GM13976 (cell line): ENCODE measurements at places on chromosomes 6 and 20.

DNA sequence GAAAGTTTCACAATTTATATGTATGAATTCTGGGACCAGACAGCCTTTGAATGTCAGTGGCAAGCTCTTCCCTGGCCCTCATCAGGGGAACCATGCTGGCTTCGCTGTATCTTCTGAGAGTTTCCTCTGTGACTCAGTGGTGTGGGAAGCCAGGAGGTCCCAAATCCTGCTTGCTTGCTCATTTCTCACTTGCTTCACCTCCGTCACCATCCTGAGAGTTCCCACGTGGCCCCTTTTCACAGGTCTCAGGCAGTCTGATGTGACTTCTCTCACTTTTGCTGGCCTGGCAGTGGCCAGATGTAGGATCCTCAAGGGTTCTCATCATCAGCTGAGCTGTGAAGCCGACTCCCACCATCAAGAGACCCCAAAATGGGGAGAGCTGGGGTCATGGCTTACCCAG, 28.4 kb upstream of the RIN2 start:
- no peak for DNase-seq

DNA sequence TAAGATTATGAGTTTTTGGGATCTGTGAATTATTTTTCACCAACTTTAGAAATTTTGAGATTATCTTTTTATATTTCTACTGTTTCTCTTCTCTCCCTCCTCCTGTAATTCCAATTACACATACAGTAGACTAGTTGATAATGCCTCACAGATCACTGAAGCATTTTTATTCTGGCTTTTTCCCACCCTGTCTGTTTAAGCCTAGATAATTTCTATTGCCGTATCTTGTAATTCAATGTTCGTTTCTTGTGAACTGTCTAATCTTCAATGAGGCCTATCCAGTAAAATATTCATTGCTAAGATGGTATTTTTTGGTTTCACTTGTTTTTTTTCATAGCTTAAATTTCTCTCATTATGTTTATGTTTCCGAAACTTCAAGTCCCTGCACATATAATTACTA, 12.0 kb downstream of the MDN1 start:
- DNase-seq: no peak

DNA sequence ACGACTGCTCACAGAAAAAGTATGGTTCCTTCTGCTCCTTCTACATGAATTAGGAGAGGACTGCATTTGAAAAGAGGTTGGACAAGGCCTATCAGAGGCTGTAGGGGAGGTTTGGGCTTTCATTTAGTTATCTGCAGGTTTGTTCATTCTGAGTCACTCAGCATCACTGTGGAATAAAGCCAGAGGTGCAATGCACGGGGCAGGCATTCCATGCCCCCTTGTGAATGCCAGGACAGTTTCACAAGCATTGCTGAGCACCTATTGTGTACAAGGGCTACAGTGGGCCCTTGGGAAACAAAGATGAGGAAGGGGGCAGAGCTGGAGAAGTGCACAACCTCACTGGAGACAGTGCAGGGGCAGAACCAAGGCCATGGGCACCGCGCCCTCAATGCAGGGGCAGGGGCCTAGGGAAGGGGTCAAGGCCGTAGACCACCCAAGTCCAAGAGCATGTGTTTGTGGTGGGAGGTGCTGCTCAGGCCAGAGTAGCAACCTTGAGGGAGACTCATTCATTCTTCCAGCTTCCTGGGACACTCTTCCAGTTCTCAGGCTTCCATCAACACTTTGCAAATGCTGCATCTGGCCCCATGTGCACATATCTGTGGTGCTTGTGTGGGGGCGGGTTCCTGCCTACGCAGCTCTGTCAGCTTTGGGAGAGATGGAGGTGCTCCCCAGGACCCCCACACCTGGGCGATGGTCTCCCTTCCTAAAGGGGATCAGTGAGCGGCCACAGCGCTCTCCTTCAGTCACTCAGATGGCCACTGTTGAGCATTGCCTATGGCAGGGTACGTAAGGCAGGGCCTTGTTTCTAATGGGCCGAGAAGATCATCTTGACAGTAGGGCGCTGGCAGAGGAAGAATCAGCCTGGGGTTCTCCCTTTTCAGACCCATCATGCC, 204.5 kb downstream of the SYNDIG1 start:
- DNase-seq: no peak

DNA sequence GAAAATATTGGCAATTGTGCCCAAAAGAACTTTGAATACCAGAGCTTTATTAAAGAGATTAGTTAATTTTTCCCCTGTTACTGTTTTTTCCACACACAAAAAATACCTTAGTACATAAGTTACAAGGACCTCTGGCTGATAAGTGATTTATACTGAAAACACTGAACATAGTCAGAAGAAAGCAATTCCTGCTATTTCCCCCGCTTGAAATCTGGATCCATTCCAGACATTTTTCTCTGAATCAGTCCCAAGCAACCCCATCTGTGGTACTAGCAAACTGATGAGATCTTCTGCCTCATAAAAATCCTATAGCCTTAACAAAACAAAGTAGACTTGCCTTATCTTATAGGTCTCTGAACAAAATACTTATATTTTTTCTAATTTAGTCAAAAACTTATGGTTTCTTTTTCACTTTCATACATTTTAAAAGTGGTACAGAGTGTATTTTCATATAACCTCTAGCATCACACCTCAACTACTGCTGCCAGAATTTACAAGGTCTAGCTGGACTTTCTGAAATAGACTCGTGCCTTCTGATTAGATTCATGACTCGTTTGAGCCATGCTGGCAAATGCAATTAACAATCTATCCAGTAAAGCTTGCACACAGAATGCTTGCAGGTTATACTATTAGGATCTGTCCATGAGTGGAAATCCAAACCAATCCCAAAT, 111.9 kb downstream of the TBX18 start:
- DNase-seq: no peak

GRCh38 chr20:63096681-63097335, 90.0 kb upstream of the BHLHE23 start:
- DNase-seq: no peak

DNA sequence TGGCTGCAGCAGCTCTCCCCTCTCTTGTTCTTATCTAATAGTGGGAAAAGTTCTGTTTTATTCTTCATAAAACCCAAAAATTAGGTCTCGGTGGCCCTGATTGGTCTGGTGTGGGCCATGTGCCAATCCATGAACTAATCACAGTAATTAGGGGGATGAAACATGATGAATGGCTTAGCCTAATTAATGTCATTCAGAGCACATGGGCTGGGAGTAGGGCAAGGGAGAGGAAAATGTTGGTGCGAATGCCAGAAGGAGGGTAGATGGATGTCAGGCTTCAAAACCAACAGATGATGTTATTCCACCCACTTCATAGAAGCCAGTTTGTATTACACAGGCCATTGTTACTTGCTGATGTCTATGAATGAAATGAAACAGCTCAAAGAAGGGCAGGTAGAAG, 46.5 kb downstream of the PLEKHG1 start:
- no peak for DNase-seq

DNA sequence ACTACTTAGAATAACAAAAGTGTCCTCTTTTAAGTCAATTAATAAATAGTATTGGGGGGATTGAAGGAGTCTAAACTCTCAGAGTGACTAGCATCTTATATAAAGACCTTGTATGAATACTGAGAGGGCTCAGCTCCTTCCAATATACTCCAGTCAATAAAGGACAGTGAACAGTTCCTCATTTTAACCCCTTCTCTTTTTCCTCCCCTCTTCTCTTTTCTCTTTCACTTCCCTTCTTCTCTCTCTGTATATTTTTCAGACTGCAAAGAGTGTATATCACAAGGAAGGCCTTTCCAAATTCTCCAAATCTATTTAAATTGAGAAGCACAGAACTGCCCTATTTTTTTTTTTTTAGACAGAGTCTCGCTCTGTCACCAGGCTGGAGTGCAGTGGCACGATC, 99.5 kb downstream of the CD164 start:
- no peak for DNase-seq

- no peak for DNase-seq
Observed at GRCh38 chr6:23498013-23498412, 628.0 kb upstream of the NRSN1 start.

DNA sequence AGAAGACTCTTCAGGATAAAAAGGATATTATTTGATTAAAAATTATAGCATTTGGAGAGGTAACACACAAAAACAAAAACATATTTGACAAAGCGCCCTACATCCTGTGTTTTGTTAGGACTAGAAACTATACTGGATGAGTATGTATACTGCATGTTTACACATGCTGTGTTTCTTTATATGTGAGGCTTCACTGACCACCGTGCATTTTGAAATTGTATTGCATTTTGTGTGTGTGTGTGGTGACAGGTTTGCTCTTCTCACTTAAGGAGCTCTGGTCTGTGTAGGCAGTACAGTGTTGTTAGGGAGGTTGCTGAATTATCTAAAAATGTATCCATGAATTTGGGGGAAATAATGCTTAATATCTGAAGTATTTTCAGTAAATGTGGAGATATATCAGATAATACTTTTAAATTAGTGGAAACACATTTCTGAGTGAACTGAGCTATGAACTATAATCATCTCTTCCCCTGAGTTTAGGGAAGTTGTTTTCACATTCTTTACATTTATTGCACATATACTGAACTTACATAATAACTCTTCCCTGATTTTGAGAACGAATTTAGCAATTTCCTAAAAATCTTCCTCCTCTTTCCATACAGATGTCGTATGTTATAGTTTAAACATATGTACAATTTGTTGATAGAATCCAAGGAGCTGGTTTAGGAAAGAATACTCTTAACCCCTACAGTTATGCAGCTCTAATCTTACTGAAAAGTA, 43.3 kb downstream of the TMEM170B start:
- DNase-seq: no peak

- peak; percentile 35 for DNase-seq
Observed at GRCh38 chr20:21511850-21512633, 1.8 kb downstream of the NKX2-2 start.

GRCh38 chr6:24865161-24865560, 66.4 kb upstream of the ARMH2 start:
- no peak for DNase-seq

- no peak for DNase-seq
Observed at GRCh38 chr6:110432285-110432900, 17.0 kb upstream of the DDO start.

- no peak for DNase-seq
Observed at GRCh38 chr6:156344491-156344890, 432.7 kb upstream of the ARID1B start.

DNA sequence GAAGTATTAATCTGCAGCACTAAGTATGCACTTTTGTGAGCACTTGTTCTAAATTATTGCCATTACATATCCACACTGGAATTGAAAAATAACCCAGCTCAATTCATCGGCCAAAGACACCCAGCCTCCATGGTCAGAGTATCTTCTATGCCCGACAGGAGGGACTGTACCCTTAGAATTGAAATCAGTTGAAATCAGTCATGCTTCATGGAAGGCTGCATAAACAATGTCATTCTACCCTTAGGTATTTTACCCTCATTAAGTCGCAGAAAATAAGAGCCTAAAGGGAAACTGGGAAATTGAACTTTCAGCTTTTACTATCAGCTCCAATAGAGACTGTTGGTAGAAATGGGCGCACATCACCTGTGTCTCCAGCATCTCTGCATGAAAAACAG, 2.9 kb upstream of the RAMACL start:
- peak; percentile 39 for DNase-seq

DNA sequence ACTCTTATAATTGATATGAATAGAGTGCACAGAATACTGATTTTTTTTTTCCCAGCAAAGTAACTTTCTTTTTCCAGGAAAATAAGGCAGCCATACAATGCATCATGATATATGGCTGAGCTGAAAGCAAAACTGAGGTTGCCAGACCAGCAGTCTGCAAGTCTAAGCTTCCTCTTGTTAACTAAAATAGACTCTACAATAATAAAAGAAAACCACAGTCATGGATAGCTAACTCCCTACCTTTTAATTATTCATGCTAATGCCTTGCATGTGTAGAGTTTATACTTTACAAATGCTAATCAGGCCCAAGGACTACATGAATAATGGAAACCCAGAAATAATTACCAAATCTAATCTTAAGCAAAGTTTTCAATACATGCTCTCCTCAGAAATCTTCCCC, 47.4 kb downstream of the MAP7 start:
- DNase-seq: no peak
